NCI-H1105 (cell line): ENCODE measurements at places on chromosomes 11 and 22.

DNA sequence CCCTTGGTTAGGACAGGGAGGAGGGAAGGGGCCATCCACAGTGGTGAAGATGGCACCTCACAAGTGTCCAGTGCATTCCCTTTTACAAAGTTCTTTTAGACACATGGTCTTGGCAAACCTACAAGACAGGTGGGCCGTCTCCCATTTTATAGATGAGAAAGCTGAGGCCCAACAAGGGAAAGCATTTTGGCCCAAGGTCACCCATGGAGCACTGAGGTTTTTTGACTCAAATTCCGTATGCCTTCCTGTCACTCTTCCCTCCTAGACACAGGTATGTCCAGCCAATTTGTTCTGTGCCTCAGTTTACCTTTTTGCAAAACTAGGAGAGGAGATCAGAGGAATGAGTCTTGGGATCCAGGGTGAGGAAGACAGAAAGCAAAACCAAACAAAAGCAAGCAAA lies 1.2 kb downstream of the C1QTNF4 start:
- DNase-seq, result no peak

DNA sequence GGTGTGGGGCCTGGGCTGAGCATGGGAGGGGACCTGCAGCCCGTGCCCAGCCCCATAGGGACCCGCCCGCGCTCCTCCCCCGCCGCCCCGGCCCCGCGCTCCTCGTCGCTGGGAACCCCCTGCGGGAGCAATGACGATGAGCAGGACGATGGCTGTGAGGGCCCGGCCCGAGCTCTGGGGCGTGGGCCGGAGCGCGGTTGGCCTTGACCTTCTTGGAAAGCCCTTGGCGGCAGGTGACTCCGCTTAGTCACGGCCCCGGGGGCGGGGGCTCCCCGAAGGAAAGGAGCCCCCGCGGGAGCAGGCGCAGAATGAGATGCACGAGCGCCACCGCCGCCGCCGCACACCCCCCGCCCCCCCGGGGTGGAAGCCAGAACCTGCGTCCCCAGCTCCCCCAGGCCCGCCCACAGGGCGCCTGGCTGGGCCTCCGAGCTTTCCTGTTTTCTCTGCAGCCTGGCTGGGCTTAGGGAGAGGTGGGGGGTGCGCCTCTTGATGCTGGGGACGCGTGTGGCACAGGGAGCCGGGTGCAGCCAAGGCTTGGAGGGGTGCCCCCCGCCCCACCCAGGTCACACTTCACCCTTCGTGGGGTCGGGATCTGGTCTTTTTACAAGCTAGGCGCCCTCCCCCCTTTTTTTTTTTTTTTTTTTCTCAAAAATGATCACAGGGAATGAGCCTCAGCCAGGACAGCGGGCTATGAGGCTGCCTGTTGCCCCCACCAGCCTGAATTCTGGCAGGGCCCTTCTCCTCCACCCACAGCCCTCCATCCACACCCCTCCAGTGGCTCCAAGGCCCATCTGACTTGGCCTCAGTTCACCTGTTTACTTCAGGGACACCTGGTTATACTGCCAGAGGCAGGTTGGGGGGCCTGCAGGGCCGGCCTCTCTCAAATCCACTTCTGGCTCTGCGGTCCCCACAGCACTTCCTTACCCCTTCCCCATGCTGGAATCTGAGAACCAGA lies 17.9 kb downstream of the CRELD2 start:
- peak; percentile 12 for DNase-seq

- no peak for DNase-seq
Observed at GRCh38 chr11:125562430-125562829, 6.8 kb upstream of the EI24 start.

DNA sequence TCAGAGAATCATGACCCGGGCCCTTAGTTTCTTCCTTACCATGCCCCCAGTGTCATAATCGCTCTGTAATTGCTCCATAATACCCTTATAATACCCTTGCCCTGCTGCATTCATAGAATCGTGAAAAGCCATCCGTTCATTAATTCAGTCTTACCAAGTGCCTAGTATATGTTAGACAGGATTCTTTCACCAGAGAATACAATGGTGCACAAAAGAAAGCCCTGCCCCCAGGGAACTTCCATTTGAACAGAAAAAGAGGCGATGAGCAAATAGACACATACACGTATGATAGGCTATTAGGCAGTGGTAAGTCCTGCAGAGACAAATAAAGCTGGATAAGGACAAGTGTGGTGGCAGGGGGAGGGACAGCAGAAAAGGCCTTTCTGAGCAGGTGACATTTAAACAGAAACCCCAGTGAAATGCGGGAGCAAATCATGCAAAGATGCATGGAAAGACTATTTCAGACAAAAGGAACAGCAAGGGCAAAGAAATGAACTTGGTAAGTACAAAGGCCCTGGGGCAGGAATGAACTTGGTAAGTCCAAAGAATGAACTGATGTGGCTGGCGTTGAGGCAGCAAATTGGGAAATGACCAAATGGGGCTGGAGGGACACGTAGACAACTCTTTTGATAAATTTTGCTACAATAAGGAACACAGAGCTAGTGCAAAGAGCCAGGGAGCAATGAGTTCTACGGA lies 74.6 kb upstream of the CREB3L1 start:
- DNase-seq, result no peak

GRCh38 chr11:118881228-118881627 lies 2.5 kb upstream of the CXCR5 start:
- no peak for DNase-seq

- no peak for DNase-seq
Observed at GRCh38 chr22:48368975-48369525, 1458.6 kb downstream of the BRD1 start.

- peak; percentile 56 for DNase-seq
Observed at GRCh38 chr11:60762851-60763691, 6.4 kb downstream of the MS4A15 start.

- no peak for DNase-seq
Observed at GRCh38 chr22:19477321-19478044, 1.5 kb downstream of the UFD1 start.

- DNase-seq, result no peak
Observed at GRCh38 chr22:44850946-44851345, 98.6 kb downstream of the ARHGAP8 start.

GRCh38 chr11:121566279-121567168 lies 113.8 kb upstream of the SORL1-AS1 start:
- no peak for DNase-seq

- DNase-seq, result peak; percentile 32
Observed at GRCh38 chr11:23540101-23540561, 679.9 kb upstream of the CCDC179 start.

- no peak for DNase-seq
Observed at GRCh38 chr11:93734427-93735222, 6.7 kb downstream of the TAF1D start.

- DNase-seq, result peak; percentile 55
Observed at GRCh38 chr11:33701302-33702230, 940 bp upstream of the C11orf91 start.

GRCh38 chr22:40491990-40492631 lies 121.7 kb downstream of the SGSM3 start:
- no peak for DNase-seq

- no peak for DNase-seq
Observed at GRCh38 chr22:44026066-44026629, 2.0 kb downstream of the PARVB start.

DNA sequence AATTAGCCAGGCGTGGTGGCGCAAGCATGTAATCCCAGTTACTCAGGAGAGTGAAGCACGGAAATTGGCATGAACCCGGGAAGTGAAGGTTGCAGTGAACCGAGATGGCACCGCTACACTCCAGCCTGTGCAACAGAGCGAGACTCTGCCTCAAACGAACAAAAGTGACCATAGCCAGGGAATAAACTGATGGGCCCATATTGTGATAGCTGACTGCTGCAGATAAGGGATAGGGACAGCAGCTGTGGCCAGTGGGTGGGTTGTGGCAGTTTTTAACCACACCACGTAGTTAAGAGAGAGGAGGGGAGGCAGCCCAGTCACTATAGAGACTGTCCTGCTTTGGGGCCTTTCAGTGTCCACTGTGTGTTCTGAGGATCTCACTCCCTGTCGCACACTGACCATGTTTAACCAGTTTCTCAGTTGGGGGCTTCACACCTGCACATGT lies 58.9 kb downstream of the PISD start:
- DNase-seq, result no peak

DNA sequence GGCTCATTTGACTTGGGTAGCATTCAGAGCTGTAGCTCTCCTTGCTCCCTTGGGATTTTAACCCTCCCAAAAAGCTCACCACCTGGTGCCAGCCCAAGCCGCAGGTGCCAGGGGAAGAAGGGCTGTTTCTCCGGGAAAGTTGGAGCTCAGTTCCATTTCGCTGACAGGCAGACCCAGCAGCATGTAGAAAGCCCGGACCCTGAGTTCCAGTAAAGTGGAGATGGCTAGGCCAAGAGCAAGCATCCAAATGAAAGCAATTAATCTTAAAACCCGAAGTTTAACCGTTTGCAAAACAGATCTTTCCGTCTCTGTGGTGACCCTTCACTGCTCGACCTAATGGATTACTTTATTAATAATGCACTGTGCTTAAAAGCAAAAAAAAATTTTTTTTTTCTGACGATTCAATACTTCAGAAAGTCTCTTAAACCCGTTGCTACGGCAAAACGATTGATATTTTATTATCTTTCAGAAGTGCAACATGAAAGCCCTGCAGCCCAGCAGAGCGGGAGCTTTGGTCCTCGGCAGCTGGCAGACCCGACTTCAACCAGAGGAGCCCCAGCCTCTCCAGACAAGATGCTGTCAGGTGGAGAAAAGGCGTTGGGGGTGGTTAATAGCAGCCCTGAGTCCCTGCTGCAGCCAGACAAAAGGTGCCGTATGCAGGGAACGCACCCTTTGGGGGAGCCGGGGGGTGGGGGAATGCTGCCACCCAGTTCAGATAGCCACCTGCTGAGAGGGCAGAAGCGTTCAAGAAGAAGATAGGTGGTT lies 3.3 kb downstream of the LMO1 start:
- no peak for DNase-seq

- peak; percentile 47 for DNase-seq
Observed at GRCh38 chr22:50531962-50532674, 2.3 kb upstream of the TYMP start.

GRCh38 chr22:38873469-38874411 lies 1.7 kb upstream of the CBX6 start:
- peak; percentile 33 for DNase-seq

DNA sequence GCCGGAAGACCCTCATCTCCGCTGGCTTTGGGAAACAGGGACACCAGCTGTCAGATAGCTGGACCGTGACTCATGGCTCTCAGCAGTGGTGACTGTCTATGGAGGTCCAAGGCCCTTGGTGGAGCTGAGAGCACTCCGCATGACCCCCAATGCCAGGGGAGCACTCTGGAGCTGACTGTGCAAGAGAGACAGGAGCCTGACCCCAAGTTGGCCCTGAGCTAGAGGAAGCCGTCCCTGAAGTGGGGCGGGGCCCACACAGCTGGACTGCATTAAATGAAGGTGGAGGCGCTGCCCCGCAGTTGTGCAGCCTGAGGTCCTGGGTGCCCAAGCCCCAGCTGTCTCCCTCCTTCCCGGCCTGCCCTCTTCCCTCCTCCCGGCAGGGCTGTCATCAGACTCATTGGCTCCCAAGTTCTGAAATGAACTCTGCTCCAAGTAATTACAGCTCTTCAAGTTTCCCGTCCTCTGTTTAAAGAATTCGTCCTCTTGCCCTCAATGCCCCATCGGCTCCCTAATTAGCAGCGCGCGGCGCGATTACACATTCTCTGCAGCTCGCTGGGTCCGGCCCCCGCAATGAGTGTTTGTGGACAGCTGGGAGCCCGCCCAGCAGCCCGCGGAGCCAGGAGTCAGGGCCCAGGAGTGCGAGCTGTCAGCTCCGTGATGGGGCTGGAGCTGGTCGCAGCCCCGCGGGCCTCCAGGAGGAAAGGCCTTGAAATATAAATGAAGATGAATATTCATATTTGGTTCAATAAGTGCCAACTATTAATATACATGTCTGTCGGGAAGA lies 93.2 kb upstream of the LMO1 start:
- no peak for DNase-seq

DNA sequence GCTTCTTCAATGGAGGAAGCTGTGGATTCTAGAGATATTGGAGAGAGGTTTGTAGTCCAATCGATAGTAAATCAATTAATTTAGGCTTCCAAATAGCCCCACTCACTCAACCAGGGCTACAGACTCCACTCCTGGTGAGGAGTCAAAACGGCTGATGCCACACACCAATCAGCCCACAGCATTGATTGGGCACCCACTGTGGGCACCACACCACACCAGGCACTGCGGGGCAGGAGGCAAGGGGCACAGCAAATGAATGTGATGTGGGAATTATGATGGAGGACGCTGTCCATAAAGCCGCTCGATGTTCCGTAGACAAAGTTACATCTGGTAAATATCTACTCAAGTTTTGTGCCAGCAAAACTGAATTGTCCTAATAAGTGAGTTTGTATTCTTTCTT lies 547.3 kb upstream of the CADM1 start:
- DNase-seq, result no peak

DNA sequence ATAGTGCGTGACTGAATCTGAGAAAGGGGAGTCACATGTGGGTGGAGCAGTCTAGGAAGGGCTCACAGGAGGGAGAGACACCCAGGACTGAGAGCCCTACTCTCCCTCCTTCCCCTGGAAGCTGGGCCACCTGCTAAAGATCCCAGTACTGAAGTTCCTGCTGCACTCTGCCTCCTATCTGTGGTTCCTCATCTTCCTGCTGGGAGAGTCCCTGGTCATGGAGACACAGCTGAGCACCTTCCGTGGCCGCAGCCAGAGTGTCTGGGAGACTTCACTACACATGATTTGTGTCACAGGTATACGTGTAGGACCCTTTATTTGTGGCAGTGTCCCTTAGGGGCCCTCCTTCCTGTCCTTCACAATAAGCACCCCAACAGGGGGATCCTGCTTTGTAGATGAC lies 19.3 kb downstream of the ART5 start:
- no peak for DNase-seq

DNA sequence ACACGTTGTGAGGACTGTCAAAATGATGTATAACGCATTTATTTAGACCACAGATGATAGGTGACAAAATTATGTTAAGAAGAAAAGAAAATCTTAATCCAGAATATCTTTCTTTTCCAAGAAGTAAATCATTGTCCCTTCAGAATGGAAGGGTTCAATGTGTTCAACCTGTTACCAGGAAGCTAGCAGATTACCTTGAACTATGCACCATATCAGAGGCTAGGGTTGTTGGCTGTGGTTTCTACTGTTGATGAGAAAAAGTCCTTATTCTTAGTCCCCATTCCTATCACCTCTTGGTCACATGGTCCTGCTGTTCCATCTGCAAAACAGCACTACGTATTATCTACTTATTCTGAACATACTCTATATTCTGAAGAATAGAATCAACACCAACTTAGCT lies 339.5 kb upstream of the CADM1 start:
- DNase-seq, result no peak

- DNase-seq, result no peak
Observed at GRCh38 chr11:106958517-106959248, 59.6 kb downstream of the GUCY1A2 start.

DNA sequence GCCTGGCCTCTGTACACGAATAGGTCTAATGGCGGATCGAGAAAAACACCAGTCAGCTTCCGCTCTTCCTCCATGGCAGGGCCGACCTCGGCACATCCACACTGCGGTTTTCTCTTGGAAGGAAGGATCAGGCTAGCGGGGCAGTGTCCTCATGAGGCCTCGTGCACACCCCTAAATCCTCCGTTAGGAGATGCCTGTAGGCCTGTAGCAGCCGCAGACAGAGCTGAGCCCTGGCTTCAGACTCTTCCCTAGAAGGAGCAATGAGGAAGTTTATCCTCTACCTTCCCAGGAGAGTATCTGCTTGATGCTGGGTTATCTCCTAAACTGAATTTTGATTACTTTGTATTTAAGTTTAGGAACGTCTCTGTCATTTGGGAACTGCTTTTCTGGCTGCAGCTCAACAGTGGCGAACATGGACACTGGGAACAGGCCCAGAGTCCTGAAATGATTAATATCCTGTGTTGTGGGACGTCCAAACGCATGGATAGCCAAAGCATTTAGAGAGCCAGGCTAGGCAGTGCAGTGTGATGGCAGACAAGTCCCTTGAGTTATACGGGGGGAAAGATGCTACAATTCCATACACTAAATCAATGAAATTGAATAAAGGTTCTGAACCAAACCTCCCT lies 16.5 kb upstream of the BMAL1 start:
- DNase-seq, result no peak
